Glomerular endothelial cell (primary cell): ENCODE measurements at places on chromosomes 3 and 15. TPM values are rescaled to one million over a fixed set of nuclear protein-coding genes. Genes with fewer than 3 reads are reported as not detected.

RASGRP1 gene
- total RNA-seq, result 0.10 and 0.12 TPM in 2 replicates

GRCh38 chr3:11159421-11159904 is 5.2 kb downstream of the HRH1 start:
- DNase-seq, result no peak

DNA sequence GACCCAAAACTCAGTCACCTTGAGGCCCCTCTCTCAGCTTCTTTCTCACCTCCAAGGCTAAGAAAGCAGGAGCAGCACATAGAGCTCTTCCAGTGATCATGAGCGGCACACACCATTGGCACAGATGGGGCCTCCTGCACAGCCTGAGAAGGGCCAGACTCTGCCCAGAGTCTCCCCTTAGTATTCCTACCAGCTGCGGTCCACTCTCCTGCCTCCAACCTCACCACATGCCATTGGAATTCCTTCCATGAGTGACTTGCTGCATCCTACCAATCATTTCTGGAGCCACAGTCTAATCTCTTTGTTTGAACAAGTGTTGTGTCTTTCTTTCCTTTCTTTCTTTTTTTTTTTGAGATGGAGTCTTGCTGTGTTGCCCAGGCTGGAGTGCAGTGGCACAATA is 39.3 kb downstream of the CDCP1 start:
- no peak for DNase-seq

LRRC31 gene
- total RNA-seq, result not detected in 2 replicates

- DNase-seq, result no peak
These were observed 13.5 kb downstream of the TARS3 start for GRCh38 chr15:101710806-101711205.

DNA sequence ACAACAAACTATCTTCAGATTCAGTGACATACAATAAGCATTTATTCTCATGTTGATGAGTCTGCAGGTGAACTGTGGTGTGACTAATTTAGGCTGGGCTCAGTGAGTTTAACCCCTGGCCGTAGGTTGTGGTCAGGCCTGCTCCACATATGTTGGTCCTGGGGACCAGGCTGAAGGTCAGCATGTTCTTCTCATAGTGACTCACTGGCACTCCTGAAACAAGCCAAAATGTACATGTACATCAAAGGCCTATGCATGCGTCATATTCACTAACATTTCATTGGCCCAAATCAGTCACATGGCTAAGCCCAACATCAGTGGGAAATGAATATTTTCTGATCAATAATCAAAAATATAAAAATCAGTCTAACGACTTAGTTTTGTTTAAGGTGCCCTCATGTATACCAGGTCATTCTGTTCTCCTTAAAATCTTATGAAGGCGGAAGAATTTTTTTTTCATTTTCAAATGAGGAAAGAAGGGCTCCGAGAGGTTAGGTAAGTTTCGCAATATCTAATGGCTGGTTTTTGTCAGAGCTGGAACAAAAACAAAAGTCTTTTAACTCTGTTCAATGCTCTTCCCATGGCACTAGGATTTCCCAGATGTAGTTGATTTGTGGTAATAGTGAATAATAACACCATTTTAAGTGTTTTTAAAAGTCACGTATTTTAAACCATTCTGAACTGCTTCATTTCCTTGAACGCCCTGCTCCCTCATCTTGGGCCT is 148.5 kb downstream of the MFSD1 start:
- DNase-seq, result no peak

GRCh38 chr3:137770835-137771399 is 6.8 kb downstream of the SOX14 start:
- no peak for DNase-seq

DNA sequence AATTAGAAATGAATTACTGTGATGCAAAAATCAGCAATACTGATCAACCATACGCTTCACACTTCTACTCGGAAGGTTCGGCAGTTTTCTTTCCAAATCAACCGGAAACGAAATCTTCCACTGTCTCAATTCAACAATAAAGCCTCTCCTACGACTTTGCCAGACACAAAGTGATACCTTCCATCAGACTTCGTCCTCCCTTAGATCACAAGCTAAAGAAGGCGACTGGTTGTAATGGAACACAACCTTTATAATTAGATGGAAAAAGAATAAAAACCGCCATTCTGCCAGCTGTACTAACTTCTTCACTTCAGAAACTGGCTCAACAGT is 618 bp downstream of the PARL start:
- no peak for DNase-seq

CFAP100 gene
- not detected in 2 replicates for total RNA-seq

GOLGA8Q gene
- total RNA-seq, result not detected in 2 replicates

GABRA5 gene
- not detected in 2 replicates for total RNA-seq

DNA sequence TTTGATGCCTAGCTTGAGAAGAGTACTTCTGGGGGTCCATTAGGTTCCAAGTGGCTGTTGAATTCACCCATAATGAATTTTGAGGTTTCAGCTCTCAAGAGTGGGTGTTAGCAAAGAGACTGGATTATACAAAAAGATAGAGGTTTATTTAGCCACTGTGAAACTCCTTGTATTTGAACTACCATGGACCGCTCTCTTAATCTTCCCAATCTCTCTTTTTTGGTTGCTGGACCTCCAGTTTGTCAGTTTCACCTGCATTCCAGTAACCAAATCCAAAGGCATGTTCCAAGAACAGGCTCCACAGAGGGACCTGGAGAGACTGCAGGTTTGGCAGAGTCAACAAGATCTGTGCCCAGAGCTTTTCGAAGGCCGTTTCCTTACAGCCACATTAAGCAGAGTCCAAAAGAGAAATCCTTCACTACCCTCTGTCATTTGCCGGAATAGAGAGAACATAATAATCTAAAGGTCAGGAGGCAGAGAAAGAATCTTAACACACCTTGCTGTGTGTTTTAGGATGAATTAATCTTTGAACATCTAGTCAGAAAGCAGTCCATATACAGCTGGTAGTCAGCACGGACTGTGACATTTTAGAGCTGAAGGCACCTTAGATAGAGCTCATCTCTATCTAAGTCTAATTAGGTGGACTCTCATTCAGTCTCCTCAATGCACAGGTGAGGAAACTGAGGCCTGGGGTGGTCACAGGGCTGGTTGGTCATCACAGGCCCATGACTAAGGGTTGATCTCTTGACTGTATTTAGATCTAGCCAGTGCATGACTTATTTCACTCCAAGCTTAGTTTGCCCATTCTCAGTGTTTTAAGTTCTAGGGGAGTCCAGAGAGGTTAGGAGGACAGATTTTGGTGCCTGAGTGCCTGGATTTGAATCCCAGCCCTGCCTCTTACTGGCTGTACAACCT is 1.3 kb downstream of the ABHD2 start:
- no peak for DNase-seq

GRCh38 chr15:42605796-42606195 is 30.4 kb downstream of the STARD9 start:
- DNase-seq, result no peak

DNA sequence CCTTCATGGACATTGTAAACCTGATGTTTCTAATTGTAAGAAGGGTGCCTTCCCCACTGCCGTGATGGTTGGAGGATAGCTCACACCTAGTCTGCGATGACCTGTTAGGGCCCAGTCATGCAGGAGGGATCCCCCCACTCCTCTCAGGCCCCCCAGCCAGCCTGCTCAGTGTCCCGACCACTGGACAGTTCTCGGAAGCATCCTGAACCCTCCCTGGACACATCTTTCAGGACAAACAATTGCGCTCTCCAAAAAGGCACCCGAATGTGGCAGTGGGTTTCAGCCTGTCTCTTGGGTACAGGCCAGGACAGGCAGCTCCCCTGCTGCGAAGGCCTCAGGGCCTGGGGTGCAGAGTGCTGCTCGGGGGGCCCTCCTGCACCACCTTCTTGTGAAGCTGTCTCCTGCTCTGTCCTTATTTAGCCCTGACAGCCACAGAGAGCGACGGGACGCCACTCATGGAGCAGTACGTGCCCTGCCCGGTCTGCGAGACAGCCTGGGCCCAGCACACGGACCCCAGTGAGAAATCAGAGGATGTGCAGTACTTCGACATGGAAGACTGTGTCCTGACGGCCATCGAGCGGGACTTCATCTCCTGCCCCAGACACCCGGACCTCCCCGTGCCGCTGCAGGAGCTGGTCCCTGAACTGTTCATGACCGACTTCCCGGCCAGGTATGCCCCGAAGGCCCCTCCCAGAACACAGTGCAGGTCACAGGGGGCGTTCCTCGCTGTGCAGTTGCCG is 132.3 kb downstream of the LRRK1 start:
- DNase-seq, result no peak
